AML-193 (cell line): ENCODE measurements at places on chromosomes 5 and 9.

DNA sequence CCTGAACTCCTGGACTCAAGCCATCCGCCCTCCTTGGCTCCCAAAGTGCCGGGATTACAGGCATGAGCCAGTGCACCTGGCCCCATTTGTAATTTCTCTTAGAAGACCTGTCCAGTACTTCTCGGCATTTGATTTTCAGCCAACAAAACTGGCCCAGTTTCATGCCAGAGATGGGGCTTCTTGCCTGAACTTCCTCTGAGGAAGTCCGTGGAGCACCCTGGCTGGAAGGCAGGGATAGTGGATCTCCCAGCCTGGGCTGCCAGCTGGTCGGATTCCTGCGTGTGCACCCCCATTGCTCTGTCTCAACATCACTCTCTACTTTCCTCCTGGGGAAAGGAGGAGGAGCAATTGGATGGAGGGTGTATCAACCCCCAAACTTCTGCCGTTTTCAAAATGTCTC is 39.0 kb downstream of the FAM78A start:
- DNase-seq: no peak

DNA sequence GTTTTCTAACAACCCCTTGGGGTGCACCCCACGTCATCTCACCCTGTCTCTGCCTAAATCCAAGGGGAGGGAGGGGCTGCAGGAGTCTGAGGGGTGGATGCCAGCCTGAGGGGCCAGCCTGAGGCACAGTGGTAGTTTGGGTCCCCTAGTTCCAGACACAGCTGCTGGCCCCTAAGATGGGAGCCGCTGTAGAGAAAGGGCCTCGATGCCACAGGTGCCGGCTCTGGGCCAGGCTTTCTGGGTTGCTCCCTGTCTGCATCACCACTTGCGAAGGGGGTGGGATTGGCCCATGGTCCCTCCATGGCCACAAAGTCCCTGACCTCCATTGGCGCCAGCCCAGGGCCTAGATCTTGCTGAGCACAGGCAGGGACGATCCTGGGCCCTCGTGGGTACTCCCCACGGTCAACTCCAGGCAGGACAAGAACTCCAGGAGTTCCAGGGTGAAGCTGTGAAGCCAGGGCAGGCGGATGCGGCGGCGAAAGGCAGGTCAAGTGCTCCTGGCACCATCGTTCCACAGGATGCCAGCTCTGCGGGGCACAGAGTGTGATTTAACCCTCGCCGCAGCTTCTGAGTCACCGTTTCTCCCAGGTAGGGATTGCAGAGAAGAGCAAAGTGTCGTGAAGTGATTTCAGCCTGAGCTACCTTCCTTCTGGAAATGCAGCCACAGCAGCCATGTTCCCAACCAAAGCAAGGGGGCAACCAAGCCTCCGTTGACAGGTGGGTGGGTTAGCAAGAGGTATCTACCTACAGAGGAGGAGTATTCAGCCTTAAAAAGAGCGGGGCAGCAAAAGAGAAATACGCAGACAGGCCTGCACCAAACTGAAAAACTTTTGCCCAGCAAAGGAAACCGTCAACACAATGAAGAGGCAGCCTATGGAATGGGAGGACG is 41.6 kb upstream of the EXOC3 start:
- DNase-seq: no peak

- DNase-seq: no peak
These were observed 374.6 kb downstream of the OSTF1 start for GRCh38 chr9:75462866-75463265.

GRCh38 chr5:33843579-33843978 is 48.2 kb downstream of the ADAMTS12 start:
- DNase-seq: no peak

DNA sequence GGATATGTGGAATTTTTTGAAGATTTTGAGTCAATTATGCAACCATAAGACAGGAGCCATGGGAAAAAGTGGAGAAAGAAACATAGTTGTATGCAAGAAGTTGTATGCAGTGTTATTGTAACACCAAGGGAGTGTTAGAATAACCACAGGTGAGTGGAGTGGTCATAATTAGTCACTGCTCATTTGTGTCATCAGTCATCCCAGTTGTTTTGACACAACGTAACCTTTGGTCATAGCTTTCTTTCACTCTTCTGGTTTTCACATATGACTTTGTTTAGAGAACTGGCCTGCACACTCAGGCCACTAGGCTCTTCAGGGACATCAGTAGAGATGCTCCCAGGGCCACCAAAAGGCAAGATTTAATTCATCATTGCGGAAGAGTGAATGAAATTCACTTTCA is 158.7 kb upstream of the HMHB1 start:
- DNase-seq: no peak

DNA sequence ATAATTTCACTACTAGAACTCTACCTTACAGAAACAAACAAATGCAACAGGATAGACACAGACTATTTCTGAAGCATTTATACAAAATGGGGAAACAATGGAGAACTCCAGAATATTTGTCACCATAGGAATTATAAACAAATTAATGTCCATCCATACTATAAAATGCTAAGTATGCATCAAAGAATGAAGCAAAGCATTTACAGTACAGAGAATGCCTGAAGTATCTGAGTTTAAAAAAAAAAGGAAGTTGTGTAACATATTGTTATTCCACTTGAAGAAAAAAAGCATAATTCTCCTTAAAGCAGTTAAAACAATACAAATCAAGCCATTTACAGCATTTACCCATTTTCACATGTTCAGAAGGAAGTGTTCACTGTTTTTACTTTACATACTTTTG is 53.0 kb downstream of the DROSHA start:
- DNase-seq: peak; percentile 16

- no peak for DNase-seq
These were observed 385.5 kb upstream of the MEF2C start for GRCh38 chr5:89268460-89268859.

GRCh38 chr5:126461838-126462237 is 38.6 kb downstream of the GRAMD2B start:
- no peak for DNase-seq

GRCh38 chr5:131466171-131466766 is 168.8 kb downstream of the RAPGEF6 start:
- DNase-seq: no peak

GRCh38 chr9:123339666-123340510 is 16.1 kb upstream of the CRB2 start:
- no peak for DNase-seq

DNA sequence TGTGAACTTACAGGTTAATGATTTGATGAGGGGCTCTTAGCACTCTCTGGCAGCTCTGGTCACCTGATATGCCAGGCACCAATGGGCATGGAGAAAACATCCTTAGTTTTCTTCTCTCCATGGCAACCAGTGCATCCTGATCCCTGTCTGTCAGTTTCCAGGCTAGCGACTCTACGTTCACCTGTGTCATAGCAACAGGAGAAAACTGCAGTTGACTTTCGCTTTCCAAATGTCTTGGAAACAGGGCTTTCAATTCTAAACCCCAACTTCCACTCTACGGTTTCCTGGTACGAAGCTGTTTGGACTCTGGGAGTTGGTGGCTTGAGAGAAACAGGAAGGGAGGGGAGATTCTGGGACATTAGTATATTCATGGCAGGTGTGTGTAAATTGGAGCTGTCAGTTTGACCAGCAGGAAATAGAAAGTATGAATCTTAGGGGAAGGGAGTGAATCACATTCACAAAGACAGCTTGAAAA is 74.4 kb downstream of the SLC28A3 start:
- no peak for DNase-seq

DNA sequence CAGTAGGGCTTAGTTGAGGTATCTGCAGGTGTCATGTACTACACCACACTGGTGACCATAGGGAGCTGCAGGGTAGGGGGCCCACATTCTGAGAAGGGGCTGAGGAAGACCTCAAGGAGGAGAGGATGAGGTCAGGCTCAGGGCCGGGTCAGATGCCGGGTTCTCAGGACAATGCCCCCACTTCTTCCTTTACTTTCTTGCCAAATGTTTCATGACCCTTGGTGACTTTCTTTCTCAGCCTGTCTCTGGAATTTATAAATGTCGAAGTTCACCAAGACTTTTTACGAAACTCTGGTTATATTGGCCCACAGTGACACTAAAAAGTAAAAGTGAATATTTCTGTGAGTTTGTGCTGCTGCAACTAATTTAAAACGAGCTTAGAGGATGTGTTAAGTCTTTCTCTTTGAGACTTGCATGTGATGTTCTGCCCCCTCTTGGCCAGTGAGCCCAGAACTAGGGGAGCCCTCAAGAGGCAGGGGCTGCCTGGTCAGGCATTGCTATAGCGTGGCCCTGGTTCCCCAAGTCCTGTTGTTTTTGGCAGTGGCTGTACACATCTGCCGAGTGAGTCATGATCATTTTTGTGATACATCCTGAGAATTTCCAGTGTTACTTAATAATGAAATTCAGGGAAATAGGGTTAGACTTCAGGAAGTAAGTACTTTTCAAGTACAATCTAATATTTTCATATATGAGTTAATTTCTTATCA is 11.2 kb downstream of the ACO1 start:
- no peak for DNase-seq

DNA sequence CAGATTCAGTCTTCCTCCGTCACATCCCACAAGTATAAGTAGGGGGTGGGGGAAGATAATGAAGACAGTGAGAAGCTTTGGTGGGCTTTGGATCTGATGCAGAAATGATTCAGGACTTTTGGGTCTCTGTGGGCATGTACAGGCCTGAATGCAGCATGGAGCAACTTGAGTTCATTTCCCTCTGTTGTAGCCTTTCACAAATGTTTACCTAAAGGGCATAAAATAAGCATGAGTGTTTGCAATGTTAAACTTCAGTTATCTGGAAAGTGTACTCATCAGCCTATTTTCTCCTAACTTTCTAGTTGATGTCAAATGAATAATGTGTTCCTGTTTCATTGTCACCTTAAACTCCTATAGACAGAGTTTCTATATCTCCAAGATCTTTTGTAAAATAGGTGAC is 39.3 kb downstream of the GARNL3 start:
- DNase-seq: no peak

DNA sequence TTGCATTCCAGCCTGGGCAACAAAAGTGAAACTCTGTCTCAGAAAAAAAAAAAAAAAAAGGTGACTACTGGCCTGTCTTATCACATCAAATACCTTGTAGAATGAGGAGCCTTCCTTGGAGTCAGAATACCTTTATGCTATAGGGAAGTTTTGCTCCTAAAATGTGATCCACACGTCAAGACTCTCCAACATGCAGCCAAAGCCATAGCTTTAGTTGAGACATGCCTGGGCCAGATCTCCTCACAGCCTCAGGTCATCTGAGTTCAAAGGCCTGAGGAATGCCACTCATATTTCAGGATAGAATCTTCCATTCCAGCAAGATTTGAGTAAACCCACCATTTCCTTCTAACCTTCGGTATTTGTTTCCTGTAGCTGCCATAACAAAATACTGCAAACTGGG is 13.7 kb upstream of the SOWAHA start:
- no peak for DNase-seq

DNA sequence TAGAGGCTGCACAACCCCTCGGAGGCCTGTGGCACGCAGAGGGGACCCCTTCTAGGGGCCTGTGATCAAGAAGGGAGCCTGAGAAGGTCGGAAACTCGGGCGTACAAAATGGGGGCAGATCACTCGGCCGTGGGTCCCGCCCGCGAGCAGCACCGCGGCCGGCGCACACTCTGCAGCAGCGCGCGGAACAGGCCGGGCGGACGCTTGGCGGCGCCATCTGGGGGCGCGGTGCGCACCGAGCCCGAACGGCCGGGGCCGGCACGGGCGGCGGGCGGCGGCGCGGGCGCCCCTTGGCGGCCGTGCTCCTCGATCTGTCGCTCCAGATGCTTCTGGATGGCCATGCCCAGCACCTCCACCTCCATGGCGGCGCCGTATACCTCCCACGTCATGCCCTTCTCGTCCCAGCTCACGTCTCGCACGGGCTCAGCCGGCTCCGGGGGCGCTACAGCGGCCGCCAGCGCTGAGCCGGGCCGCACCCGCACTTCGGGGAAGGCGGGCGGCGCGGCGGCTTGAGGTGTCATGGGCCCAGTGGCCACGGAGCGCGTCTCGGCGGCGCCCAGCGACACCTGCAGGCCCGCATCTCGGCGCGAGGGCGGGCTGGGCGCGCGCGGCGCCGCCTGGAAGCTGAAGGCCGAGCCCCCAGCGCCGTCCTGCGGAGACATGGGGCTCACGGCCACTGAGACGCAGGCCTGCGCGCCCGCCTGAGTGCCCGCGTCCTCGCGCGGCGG is 13.1 kb downstream of the GPRIN1 start:
- no peak for DNase-seq

DNA sequence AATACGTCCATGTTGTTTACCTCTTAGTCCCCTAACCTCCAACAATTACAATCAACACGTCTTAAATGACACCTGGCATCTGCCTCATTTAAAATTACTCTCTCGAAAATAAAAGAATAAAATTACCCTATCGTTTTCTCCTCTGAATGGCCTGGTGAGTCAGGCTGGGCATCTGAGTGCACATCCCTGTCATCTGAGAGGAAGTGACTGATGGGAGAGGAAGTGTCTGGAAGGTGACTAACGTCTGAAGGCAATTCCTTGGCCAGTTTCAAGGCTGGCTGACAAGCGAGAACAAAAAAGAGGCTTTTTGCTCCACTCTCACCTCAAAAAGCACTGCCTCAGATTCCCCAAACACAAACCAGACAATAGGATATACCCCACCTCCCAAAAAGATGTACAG is 57.7 kb downstream of the MAPKAP1 start:
- peak; percentile 80 for DNase-seq

GRCh38 chr9:35406183-35406959 is 83.5 kb upstream of the RUSC2 start:
- DNase-seq: no peak

GRCh38 chr9:81002906-81003305 is 686.4 kb downstream of the TLE1 start:
- no peak for DNase-seq

- DNase-seq: peak; percentile 18
These were observed 295.6 kb downstream of the ADGRV1 start for GRCh38 chr5:90854169-90854568.

DNA sequence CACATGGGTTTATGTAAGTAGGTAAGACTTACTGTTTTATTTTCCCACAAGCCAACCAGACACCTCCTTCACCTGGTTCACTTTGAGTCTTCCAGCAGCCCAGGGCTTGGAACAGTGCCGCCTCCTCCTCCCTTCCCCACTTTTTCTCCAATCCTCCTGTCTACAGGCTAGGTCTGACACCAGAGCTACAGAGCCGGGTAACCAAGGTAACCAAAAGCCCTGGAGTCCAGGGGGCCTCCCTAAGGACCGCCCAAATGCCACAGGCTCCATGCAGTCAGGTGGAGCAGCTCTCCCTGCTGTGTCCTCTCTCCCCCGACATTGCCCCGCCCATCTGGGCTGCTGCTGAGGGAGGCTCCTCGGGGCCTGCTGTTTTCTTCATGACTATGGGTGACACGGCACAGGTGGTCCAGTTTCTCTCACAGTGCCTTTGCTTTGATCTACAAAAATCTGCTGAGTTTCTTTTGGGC is 138.0 kb upstream of the EFNA5 start:
- no peak for DNase-seq

- DNase-seq: no peak
These were observed 43.8 kb upstream of the DAB2IP start for GRCh38 chr9:121607434-121608167.

DNA sequence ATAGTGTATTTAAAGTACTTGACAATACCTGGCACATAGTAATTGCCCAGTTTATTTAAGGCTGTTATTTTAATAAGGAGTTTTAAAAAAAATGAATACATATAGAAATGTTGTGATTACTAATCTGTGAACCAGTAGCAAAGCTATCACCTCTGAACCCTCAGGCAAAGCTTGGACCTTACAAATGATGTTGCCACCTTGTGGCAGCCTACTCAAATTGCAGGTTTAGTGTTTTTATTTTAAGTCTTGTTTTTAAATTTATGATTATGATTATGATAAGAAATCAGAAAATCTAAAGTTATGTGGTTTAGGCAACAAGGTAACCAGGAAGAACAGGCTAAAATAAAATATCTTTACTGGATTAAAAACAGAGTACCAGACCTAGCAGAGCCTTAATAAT is 35.8 kb downstream of the PPARGC1B start:
- peak; percentile 69 for DNase-seq

GRCh38 chr5:98975223-98975622 is 46.4 kb upstream of the CHD1 start:
- no peak for DNase-seq
